ENCODE measurements at places on chromosomes 1 and 21. TPM values are rescaled to one million over a fixed set of nuclear protein-coding genes. Genes with fewer than 3 reads are reported as not detected.

Gene HLX
- total RNA-seq, result 1.4 TPM

GRCh38 chr1:184299406-184299790, 87.4 kb upstream of the C1orf21 start:
- no peak for DNase-seq

Gene PTCH2
- total RNA-seq, result 0.19 TPM

DNA sequence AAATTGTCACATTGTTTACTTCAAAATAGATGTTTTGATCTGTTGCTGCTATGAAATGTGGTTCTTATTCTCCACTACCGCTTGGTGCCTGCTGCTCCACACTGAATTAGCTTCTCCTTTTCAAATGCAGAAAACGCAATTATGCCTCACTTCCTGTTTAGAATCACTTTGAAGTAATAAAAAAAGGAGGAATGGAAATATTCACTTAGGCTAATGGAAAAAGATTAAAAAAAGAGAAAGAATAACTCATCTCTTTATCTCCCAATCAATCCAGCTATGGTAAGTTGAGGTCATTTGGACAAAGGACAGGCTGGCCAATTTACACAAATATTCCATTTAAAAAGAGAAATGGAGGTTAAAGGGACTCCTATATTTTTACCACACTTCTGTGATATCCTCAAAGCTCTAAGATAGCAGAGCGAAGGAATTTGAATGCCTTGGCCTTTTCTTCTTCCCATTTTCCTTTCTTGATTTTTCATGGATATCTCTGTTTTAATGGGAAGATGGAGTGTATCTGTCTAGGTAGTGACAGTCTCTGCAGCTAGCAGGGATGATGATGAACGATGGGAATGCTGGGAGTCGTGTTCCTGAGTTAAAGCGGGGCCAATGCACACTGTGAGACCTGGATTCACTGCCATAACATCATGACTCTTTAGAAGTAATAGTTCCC, 35.7 kb downstream of the RGS5 start:
- no peak for DNase-seq

DNA sequence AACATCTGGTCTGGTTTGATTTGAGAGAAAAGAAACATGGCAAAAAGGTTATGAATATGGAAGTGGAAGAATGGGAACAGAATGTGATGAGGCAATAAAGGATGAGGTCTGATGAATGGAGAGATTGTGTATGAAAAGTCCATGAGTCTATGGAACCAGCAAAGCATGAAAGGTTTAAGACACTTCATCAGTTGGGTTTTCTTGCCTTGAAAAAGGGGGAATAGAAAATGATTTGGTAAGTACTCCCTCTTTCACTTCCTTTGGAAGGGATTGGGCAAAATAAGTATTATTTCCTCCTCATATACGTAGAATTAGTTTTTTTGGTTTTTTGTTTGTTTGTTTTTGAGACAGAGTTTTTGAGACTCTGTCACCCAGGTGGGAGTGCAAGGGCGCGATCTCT, 155.8 kb downstream of the TRIM33 start:
- DNase-seq, result no peak

DNA sequence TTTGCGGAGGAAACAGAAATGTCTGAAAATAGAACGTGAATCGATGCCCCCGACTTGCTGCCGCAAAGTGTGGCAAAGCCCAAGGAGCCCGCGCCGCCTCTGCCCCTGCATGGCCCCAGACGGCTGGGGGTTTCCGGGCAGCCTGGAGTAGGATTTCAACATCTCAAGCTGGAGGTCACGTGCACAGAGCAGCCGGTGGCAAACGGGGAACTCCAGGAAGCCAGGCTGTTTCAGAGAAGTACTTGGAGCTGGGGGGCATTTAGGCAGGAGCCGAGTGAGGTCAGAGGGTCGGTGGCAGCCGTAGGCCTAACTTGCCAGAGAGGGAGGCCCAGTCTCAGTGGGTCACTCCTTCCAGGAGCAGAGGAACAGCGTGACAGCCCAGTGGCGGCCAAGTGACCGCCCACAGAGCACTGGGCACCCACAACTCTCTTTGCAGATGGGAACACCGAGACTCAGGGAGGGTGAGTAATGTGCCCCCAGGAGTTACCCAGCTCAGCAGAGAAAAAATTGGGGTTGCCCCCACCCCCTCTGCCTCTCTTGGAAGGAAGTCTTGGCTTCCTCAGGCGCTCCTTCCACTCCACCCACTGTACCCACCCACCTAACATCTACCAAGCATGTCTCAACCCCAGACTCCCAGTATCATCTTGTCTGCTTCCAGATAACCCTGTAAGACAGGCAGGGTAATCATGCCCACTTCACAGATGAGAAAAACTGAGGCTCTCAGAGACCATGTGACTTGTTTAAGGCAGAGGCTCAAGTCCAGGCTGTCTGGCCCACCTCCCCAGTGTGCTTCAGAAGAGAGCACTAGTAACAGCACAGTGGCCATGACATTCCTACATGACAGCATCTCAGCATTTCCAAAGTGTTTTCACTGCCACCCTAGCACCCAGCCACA, 179.4 kb downstream of the HIVEP3 start:
- DNase-seq, result peak; percentile 44

DNA sequence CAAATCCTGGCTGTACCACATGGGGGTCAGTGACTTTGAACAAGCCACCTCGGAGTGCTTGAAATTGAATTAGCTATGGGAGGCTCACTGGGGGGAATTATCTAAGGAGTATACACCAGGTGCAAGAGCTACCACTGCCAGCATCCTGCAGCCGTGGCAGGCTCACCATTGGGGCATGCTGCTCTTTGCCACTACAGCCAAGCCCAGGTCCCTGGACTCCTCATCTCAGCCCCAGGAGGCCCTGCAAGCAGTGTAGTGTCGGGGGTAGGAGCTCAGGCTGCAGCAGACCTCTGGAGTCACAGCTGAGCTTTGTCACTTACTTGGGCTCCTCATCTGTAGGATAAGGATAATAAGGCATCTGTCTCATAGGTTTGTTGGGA, 35.3 kb downstream of the ACOT11 start:
- no peak for DNase-seq

Gene C1orf50
- 4.8 TPM for total RNA-seq

Gene WNT3A
- 1.6 TPM for total RNA-seq

GRCh38 chr1:38964140-38964548, 22.5 kb upstream of the RHBDL2 start:
- no peak for DNase-seq

Gene SYNC
- total RNA-seq, result 31.7 TPM

All from esophagus squamous epithelium (tissue), 5 donors.